DMS79 treated with DMSO at 0.1 percent for 48 hours (cell line): ENCODE measurements at places on chromosomes 3 and 15.

DNA sequence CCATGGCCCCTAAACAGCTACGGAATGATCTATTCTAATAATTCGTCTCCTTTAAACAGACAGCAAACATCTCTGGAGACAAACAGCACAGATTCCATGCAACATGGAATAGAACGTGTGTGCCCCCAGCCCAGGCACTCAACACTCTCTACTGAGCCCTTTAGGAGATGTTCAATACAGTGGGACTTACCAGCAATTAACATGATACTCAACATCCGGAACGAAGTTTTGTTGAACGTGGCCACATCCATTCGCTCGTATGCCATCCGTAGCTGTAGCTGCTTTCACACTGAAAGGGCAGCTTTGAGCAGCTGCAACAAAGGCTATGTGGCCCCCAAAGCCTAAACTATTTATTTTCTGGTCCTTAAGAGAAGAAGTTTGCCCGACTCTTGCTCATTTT is 3.5 kb downstream of the ADAMTS17 start:
- DNase-seq, result no peak

GRCh38 chr15:66921319-66921915 is 144.0 kb upstream of the SMAD3 start:
- no peak for DNase-seq

DNA sequence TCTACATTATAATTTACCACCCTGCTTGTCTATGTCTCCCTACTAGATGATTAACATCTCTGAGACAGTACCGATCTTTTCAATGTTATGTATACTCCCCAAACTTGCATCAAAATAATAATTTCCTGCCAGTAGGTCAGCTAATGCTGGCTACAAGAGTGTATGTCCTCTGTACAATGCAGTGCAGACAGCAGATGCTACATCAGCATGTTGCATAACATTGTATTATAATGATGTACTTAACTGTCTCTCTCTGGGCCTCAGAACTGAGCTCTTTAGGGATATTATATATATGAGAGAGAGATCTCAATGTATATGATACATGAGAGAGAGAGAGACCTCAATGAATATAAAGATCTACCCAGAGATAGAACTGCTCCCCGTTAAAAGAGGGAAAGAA is 456.6 kb downstream of the SHQ1 start:
- no peak for DNase-seq

DNA sequence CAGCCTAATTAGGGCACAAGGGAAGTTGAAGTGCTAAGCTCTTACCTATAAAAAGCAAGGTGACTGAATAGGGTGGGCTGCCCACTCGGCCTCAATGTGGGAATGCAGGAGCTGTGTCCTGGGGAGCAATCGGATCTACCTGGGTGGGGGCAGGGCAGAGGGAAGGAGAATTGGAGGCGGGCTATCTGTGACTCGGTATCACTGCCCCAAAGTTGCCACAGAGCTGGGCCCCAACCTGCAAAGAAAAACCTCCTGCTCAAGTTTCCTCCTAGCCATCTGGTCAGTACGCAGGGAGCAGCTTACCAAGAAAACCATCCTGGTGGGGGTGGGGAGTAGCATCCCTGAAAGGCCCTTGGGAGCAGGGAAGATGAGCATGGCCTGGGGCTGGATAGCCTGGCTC is 10.7 kb downstream of the CIB2 start:
- DNase-seq, result no peak

- DNase-seq, result no peak
Observed at GRCh38 chr3:184166671-184167070, 8.0 kb upstream of the AP2M1 start.

DNA sequence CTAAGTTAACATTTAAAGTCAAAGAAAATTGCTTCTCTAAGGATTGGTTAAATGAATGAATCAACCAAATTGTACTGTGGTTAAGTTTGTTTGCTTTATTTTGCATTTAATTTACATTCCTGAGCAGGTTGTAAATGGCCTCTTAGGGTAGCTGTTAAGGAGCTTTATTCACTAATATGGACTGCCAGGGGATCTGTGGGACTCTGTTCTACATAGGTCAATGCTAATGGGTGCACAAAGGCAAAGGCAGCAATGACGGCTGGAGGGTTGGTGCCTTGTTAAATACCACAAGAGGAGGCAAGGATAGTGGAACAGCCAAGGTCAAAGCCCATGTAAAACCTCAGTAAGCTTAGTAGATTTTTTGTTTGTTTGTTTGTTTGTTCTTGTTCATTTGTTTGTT is 89.3 kb upstream of the P2RY1 start:
- no peak for DNase-seq

DNA sequence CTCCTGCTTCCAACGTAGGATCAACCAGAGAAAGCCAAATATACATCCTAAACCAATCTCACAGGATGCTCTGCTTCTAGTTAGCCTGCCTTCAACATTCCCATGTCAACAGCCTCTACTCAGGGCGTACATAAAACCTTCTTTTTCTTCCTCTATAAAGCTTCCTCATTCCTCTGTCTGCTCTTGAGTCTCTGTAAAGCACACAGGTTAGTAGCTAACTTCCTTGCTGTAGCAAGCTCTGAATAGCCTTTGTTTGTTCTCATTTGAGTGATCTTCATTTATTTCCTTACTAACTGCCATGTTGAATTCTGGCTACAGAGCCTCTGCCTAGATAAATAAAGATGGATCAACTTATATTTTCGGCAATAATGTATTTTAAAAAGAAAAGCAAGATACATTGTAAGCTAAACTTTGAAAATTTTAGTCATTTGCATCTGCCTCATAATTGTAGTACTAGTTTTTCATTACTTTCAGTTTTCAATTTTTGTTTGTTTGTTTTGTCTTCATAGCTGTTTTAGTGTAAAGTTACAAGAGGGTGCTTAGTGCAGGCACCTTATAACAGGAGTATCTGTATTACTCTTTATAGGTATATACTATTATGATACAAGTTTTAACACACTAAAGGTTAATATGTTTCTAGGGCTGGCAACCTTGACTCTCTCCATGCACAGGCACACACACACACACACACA is 498.2 kb downstream of the PYDC2 start:
- no peak for DNase-seq

DNA sequence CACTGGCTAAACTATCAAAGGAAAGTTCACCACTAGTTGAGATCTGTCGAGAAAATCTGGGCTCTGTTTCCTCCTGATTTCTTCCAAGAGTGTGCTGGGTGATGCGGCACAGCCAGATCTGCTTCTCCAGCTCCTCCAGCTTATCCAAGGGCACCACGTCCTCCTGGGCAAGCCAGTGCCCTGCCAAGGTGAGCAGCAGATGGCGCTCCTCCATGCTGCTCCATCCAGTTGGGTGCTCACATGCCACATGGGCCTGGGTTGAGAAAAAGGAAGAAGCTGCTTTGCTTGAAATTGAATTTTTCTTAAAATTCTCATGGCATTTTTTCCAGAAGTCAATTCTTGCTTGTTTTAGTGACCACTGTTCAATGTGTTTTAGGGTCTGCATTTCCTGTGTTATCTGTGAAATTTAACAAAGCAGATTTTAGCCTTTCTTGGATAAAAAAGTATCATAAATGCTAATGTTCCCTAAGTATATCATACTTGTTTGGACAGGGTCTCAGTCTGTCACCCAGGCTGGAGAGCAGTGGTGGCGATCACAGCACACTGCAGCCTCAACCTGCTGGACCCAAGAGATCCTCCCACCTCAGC is 47.3 kb downstream of the EIF3J start:
- DNase-seq, result no peak

DNA sequence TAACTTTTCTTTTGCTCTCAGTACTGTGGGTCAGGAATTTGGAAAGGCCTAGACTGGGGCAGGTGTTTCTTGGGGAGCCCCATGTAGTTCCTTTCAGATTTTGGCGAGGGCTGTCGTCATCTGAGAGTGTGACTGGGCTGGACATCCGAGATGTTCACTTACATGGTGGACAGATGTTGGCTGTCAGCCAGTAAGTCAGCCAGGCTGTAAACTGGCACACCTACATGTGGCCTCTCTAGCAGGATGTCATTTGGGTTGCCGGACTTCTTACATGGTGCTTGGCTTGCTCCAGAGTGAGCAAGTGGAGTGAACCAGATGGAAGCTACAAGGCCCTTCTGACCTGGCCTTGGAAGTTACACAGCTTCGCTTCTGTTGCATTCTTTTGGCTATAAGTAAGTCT is 20.7 kb downstream of the TATDN2 start:
- DNase-seq, result no peak

- DNase-seq, result no peak
Observed at GRCh38 chr3:11140713-11141104, 13.6 kb upstream of the HRH1 start.

GRCh38 chr3:25592510-25592968 is 72.2 kb downstream of the TOP2B start:
- no peak for DNase-seq

GRCh38 chr3:184351511-184352148 is 9.8 kb downstream of the CLCN2 start:
- DNase-seq, result no peak
